ENCODE measurements at places on chromosomes 1 and 21. TPM values are rescaled to one million over a fixed set of nuclear protein-coding genes. Genes with fewer than 3 reads are reported as not detected.

DNA sequence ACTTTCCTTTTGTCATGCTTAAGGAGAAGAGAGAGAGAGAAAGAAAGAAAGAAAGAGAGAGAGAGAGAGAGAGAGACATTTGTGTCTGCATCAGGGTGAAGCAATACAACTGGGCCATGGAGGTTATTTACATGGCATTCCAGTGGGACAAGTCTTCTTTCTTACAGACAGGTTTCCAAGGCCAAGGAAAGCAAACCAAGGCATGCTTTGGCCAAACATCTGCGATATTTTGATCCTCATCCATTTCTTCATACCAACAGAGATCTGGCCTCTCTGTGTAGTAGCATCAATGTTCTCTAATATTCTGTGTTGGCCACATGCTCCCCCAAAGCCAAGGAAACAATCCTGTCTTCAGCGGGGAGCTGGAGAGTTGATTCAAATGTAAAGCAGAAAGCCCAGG is 292.1 kb downstream of the SETD4 start:
- no peak for DNase-seq

DNA sequence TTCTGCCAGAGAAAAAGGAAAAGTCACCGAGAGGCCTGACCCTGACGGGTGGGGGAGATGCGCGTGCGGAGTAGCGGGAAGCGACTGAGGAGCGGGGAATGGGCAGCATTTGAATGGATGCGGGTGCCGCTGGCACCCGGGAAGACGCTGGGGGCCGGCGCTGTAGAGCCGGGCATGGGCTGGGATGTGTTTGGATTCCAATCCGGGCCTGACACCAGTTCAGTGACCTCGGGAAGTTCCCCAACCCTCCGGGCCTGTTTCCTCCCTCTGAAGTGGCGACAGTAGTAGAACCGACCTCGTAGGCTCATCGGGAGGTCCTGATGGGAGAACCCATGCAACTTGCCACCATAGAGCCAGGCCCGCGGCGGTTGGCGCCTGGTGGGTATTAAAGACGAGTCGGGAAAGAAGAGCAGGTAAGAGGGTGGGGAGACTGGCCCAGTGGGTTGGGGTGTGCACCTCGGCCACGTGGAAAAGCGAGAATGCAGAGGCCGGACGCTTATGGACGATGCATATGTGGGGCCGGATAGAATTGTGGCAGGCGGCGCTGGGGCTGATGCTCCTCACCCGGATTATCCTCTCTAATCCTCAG is 642 bp upstream of the SLC16A1 start:
- DNase-seq = no peak

The RPL22 gene
- 181 TPM for total RNA-seq

- DNase-seq = no peak
These were observed 64.1 kb downstream of the PEX14 start for GRCh38 chr1:10538646-10539355.

DNA sequence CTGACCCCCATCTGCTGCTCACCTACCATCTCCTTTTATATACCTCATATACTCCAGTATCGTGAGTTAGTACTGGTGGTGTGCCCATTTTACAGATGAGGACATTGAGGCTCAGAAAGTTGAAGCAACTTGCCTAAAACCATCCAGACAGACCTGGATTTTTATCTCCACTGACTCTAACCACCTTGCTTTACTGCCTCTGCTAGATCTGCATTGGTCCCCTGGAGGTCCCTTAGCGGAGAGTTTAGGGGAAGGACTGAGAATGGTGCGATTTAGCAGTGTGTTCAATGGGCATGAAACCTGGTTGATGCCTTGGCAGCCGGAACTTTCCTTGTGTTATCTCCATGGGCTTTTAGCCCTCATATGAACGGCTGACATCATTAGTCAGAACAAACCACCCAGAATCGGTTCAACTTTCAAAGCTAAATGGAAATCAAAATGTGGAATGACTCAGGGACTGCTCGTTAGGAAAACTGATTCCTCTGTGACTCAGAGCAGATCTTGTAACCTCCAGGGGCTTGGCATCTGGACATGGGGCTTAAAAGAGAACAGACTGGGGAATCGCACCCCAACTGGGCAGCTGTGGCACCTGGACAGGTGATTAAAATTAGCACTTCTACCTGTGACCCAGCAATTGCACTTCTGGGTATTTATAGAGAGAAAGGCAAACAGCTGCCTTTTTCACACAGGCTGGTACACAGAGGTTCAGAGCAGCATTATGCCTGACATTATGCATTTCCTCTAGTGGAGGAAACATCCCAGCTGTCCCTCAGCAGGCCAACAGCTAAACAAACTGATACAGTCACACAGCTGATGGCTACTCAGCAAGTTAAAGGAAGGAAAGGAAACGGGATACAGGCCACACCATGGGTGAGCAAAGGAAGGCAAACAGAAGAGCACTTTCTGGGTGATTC is 25.3 kb downstream of the TMEM51 start:
- DNase-seq = peak; percentile 96

- DNase-seq = no peak
These were observed 49.4 kb downstream of the ERG start for GRCh38 chr21:38448671-38449385.
